ENCODE measurements at places on chromosomes 16 and 17.

DNA sequence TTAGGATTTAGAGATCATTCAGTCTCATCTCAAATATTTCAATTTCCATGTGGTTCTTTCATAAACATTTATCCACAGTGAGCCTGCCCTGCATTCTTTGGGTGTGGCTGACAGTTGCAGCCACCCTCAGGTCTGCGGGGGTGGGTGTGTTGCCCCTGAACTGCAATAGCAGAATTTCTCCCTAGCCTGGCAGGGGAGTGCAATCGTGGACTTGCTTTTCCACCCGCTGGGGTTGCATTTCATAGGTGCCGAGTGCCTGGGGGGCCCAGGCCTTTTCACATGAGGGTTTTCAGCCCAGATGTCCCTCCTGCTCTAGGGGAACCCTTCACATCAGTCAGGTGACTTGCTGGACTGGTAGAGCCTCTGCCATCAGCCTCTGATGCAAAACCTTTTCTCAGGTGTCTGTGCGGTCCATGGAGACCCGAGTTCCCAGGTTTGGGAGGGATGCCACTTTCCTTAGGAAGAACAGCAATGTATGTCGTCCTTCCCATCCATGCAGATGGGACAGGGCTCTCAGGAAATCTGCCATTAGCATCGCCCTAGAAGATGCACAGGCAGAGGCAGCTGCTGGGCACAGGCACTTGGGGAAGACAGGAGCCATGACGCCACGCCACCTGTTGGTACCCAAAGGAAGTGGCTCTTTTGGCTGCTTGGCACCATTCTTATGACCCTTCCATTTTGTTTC, 2.4 kb upstream of the USP36 start:
- peak; percentile 27 for DNase-seq

- DNase-seq = no peak
These were observed 160.1 kb downstream of the GRIN2A start for GRCh38 chr16:10022098-10022497.

GRCh38 chr17:80397034-80397387, 18.0 kb upstream of the ENDOV start:
- DNase-seq = no peak

GRCh38 chr16:19123535-19124178, 9.9 kb downstream of the ITPRIPL2 start:
- no peak for DNase-seq

DNA sequence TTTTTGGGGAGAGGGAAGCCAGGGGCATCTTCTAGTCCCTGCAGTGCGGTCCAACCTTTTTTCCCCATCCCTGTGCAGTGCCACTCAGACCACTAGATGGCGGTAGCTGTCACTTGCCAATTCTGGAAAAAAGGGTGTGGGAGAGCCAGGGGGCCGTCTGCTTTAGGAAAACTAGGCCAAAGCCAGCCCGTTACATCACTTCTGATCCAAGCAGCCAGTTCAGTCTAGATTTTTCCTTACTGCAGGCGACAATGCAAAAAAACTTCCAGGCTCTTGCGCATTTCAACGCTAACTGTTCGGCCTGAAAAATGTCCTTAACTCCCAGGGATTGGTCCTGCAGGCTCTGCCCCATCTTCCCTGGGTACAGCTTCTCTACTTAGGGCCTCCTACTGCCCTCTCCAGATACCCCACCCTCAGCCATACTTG, 69.2 kb upstream of the CES5A start:
- peak; percentile 3 for DNase-seq

Measured in stimulated activated CD8-positive, alpha-beta memory T cell treated with anti-CD3 and anti-CD28 coated beads, Interleukin-15, amount 100 ng/mL, for 48 hours (primary cell).